ENCODE measurements at places on chromosomes 16 and 17.

GRCh38 chr17:79646721-79647455 lies 36.0 kb upstream of the RBFOX3 start:
- DNase-seq: no peak

DNA sequence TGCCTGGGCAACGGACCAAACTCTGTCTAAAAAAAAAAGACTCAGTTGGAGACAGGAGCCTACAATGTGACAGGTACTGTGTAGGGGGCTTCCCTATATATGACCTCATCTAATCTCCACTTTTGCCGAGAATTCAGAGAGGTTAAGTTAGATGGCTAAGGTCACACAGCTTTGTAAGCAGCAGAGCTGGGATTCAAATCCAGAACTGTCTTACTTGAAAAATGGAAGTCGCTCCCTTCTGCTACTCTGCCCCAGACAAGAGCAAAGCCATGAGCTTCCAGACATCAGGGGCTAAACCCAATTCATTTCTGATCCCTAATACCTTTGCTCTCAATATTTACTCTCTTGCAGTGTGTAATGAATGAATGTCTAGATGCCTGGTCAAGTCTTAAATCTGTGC lies 41.5 kb upstream of the ABCC12 start:
- no peak for DNase-seq

GRCh38 chr16:28990375-28991040 lies 5.7 kb downstream of the LAT start:
- no peak for DNase-seq

DNA sequence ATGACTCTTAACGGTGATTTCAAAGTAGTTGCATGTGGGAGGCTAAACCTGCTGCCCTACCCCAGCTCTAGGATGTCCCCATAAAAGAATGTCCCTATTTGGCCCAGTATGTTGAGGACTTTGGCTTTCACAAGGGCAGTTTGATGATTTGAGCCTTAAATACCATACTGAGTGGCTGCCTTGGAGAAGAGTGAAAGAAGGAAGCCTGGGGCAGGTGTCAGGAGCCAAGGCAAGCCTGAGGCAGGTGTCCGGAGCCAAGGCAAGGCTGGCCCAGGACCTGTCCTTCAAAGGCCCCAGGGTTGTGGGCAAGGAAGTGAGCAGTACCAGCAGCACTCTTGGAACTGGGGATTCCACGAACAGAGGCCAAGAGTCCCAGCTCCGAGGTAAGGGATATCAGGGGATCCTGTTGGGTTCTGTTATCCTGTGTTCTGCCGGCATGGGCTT lies 18.6 kb downstream of the ST6GALNAC2 start:
- no peak for DNase-seq

- DNase-seq: no peak
These were observed 29.6 kb downstream of the NTN1 start for GRCh38 chr17:9050801-9051401.

DNA sequence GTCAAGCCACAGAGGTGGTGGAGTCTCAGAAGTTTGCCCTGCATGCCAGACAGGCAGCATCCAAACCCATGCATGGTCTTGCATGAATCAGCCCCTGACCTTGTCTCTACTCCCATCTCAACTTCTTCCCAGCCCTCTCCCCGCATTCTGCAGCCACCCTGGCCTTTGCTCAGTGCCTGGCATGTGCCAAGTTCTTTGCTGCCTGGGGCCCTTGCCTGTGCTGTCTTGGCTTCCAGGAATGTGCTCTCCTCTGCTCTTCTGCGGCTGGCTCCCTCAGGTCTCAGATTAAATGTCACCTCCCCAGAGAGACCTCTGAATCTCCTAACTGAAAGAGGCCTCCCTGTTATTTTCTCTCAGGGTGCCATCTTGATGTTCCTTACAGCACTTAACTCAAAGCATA lies 17.6 kb downstream of the DRC3 start:
- DNase-seq: no peak

GRCh38 chr17:61928101-61928436 lies 287 bp upstream of the INTS2 start:
- no peak for DNase-seq

DNA sequence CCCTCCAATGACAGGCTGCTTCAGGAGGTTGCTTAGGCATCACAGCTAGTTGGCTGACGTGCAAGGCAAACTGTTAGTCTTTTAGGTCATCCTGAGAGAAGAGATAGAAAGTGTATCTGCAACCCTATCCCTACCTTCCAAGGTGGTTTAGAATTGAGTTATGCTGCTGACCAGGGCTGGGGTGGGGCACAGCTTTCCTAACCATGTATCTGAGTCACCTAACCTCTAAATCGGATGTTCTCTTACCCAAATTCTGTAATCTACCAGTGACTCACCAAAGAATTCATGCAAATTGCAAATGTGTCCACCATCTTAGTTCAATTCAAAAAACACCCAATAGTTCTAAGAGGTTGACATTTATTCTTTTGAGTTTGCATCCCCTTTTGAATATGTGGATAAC lies 107.2 kb upstream of the DYNLRB2 start:
- no peak for DNase-seq

- DNase-seq: no peak
These were observed 103.9 kb upstream of the SEC14L1 start for GRCh38 chr17:77036841-77037381.

GRCh38 chr16:84504420-84505248 lies at the start of gene MEAK7:
TSS of gene MEAK7 (minus strand) at chr16:84504659. CDS start at chr16:84498086, 6,573 bp downstream.
- DNase-seq: peak; percentile 94

DNA sequence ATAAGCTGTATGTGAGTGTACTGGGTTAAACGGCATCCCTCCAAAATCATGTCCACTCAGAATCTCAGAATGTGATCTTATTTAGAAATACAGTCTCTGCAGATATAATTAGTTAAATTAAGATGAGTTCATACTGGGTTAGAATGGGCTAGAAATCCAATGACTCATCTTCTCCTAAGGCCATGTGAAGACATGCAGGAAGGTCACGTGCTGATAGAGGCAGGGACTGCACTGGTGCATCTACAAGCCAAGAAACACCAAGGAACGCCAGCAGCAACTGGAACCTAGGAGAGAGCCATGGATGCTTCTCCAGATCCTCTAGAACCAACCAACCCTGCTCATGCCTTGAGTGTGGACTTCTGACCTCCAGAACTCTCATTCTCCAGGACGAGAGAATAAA lies 241.0 kb downstream of the XYLT1 start:
- DNase-seq: no peak

DNA sequence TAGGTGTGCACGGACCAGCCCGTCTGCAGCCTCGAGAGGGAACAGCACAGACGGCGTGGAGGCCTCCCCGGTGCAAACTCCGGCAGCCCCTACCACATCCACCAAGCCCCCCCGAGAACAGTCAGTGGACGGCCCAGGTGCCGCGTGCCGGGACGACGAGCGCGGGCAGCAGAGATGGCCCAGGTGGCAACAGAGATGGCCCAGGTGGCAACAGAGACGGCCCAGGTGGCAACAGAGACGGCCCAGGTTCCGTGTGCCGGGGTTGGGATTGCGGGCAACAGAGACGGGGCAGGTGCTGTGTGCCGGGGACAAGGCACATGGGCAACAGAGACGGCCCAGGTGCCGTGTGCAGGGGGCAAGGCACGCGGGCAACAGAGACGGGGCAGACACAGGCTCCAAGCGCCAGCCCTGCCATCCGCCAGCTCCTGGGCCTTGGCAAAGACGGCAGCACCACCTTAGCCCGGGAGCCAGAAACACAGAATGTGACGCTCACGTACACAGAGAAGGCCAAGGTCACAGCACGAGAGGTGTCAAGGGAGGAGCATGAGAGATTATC lies 31.1 kb downstream of the RPH3AL start:
- no peak for DNase-seq

GRCh38 chr16:85037050-85037410 lies 9.4 kb downstream of the KIAA0513 start:
- DNase-seq: no peak

DNA sequence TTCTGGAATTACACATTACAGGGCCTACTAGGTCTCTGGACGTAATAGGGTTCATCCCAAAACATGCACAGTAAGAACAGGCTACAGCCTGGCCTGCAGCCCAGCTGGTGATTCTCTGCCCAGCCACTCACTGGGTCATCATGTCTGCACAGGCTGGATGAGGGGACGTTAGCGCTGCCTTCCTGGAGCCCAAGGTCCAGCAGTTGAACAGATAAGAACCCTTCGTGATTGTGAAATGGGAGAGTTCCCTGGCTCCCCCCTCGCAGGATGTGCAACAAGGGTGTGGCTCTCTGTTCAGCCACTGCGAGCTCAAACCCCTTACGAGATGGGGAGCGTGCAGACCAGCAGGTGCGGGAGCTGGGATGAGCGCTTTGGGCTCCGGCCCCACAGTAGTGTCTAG lies 200.0 kb upstream of the CDH5 start:
- no peak for DNase-seq

- no peak for DNase-seq
These were observed 5.6 kb upstream of the COG1 start for GRCh38 chr17:73187203-73187769.

- DNase-seq: no peak
These were observed 47.2 kb downstream of the PDPK1 start for GRCh38 chr16:2584729-2585650.

DNA sequence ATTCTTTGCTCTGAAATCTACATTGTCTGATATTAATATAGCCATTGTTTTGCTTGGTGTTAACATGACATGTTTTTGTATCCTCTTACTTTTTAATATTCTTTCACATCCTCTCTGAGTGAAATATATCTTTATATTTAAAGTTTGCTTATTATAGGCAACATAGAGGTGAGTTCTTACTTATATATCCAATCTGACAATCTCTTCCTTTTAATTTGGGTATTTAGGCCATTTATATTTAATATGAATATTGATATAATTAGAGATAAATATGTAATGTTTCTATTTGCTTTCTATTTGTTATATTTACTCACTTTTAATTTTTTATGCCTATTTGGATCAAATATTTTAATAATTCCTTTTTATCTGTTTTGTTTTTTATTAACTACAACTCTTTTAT lies 554.1 kb upstream of the SALL1 start:
- no peak for DNase-seq

DNA sequence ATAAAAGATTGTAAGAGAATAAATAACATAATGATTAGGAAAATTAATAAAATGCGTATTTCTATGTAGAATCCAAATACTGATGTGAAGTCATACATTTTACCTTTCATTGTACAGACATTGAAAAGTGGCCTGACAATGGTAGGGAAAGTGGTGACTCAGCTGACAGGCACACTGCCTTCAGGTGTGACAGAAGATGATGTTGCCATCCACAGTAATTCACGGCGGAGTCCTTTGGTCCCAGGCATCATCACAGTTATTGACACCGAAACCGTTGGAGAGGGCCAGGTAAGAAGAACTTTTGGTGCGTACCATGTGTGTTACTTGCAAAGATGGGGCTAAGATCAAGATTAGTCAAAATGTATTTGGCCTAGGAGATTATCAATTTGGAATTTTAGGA lies 232.8 kb downstream of the BCAS3 start:
- DNase-seq: no peak

- no peak for DNase-seq
These were observed 531.9 kb downstream of the GRIN2A start for GRCh38 chr16:9650284-9650683.

GRCh38 chr16:30494709-30495108 lies 22.2 kb downstream of the ITGAL start:
- no peak for DNase-seq

- no peak for DNase-seq
These were observed 20.5 kb upstream of the JPH3 start for GRCh38 chr16:87581857-87582215.

- DNase-seq: peak; percentile 61
These were observed 7.5 kb downstream of the SLC16A3 start for GRCh38 chr17:82236142-82236971.

GRCh38 chr16:17257426-17258023 lies 213.2 kb downstream of the XYLT1 start:
- no peak for DNase-seq

DNA sequence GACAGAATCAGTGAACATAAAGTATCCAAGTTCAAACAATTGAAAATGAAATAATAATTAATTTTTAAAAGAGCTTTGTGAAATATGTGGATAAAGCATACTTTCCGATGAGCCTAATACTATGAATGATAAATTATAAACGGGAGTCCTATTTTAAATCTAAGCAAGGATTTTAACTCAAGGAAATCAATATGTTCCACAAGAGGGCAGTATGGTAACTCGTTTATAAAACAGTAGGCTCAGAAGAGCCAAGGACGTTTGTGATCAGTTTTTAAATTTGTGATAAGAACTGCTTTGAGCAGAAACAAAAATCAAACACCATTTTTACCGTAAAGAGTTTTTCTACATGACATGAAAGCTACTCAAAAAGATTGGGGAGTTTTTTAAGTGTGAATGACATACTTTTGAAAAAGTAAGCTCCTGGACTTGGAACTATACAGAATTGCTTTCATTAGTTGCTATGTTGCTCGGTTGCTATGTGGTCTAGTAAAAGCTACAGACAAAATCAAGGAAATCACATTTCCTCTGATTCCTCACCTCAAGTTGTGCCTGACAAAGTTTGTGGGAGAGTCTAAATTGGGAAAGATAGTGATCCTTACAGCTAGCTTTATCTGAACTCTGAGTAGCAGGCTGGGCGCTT lies 11.8 kb upstream of the TEKT1 start:
- no peak for DNase-seq

DNA sequence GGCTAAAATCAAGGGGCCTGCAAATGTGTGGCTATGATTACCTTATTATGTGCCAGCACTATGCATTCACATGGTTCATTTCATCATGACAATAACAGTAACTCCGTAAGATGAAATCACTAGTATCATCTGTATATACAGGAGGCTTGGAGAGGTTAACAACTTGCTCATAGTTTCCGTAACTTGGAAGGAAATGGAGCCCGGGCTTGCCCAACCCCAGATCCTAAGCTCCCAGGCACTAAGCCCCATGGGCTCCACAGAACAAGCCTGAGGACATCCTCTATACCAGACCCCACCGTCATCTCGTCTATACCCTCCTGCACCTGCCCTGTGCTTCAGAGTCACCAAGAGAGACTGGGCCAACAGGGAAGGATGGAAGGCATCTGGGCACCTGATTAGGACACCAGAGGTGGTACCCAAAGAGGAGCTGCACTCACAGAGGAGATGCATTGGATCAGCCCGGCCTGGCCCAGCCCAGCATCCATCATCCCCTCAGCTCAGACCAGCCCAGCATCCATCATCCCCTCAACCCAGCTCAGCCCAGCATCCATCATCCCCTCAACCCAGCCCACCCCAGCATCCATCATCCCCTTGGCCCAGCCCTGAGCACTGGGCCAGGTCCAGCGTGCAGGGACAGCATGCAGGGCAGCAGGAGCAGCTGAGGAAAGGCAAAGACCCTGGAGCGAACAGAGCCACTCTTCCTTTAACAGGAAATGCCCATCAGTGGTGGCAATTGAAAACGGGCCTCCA lies 28.5 kb downstream of the NSMCE1 start:
- no peak for DNase-seq

DNA sequence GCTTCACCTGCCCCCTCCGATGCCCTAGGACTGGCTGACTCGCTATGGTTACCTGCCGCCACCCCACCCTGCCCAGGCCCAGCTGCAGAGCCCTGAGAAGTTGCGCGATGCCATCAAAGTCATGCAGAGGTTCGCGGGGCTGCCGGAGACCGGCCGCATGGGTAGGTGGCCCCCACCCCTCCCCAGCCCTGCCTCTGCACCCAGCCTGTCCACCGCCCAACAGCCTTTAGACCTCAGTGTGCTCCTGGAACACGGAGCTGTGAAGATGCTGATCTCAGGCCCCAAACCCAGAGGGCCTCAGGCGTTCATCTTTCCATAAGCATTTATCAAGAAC lies 993 bp downstream of the MMP25 start:
- DNase-seq: no peak

GRCh38 chr17:80918731-80919130 lies 72.9 kb upstream of the CHMP6 start:
- DNase-seq: no peak

GRCh38 chr17:40345161-40345993 lies 19.2 kb downstream of the GJD3 start:
- no peak for DNase-seq

Data from activated CD4-positive, alpha-beta T cell treated with anti-CD3 and anti-CD28 coated beads, Interleukin-2, amount 50 U/mL, for 24 hours (primary cell).